ENCODE measurements at places on chromosomes 1 and 21.
A peak's percentile ranks its signal among the peaks of the same experiment; 100 is the strongest.

- peaks cover 27% of the 10 kb centered on the region for H3K36me3 ChIP-seq
- no peak overlapping the region for H3K4me3 ChIP-seq
- H3K27ac ChIP-seq = no peak overlapping the region
- H3K4me1 ChIP-seq = no peaks in the 10 kb centered on the region
- H3K27me3 ChIP-seq = no peaks in the 10 kb centered on the region
- DNase-seq = no peak
Measured at GRCh38 chr21:46269466-46269865, 15.9 kb downstream of the MCM3AP start.

DNA sequence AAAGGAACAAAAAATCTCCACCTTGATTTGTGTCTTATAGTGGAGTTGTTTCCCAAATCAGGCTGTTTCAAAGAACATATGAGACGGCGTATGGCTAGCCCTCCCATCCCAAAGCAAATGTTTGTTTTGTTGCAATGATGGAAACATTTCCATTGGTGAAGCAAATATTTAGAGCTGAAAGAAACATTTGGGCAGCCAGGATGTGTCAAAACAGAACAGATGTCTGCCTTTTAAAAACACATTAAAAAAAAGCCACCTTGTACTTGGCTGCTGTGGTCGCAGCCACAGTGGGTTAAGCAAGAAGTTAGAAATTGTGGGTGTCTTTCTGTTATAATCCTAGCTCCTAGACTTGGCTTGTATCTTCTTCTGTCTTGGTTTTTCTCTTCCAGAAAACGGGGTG lies 116.3 kb downstream of the PEX14 start:
- no peak for DNase-seq
- H3K4me3 ChIP-seq = no peak overlapping the region
- no peak overlapping the region for H3K27ac ChIP-seq
- H3K27me3 ChIP-seq = no peaks in the 10 kb centered on the region
- H3K4me1 ChIP-seq = no peaks in the 10 kb centered on the region

GRCh38 chr1:97247196-97247595 lies 525.6 kb downstream of the PTBP2 start:
- no peak overlapping the region for H3K4me3 ChIP-seq
- no peak overlapping the region for H3K27ac ChIP-seq
- H3K36me3 ChIP-seq = no peaks in the 10 kb centered on the region
- DNase-seq = no peak
- H3K4me1 ChIP-seq = no peaks in the 10 kb centered on the region

- H3K4me3 ChIP-seq = no peak overlapping the region
- H3K36me3 ChIP-seq = no peaks in the 10 kb centered on the region
- H3K27me3 ChIP-seq = no peaks in the 10 kb centered on the region
- peaks cover 5% of the 10 kb centered on the region for H3K4me1 ChIP-seq
Measured at GRCh38 chr1:248828845-248829244, 3.1 kb upstream of the SH3BP5L start.

DNA sequence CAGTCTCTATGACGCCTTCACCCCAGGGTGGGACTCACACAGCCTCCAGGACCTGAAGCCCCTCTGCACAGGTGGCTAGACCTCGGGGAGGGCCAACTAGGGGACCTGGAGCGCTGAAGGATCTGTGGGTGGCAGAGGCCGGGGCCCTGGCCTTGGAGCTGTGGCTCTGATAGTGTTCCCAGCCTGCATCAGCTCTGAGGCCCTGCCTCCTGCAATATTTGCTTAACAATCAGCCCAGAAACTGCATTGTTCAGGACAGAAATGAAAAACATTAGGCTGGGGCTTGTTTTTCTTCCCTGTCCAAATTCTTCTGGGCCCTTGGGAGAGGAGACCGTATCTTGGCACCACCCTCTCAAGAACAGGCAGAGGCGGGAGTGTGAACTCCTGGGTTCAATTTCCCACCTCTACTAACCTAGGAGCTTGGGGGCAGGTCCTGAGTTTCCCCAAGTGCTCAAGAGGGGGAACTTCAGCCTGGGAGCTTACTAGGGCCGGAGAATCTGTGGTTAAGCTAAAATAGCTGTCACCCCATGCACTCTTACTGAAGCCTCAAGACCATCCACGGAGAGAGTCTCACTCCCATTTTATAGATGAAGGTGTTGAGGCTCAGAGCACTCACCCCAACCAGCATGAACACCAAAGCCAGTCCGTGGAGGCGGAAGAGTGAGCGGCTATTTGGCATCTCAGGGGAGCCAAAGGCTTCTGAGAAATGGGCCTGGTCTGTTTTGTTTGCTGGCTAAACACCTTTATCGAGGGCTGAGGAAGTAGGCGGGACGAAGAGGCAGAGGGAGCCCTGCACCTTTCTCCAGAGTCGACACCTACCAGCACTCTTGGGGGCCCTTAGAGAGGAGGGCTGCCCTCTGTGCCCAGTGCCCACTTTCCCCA lies 18.8 kb upstream of the CASZ1 start:
- no peak overlapping the region for H3K4me3 ChIP-seq
- peak overlapping the region; percentile 50 for H3K27ac ChIP-seq
- H3K36me3 ChIP-seq = no peaks in the 10 kb centered on the region
- no peaks in the 10 kb centered on the region for H3K27me3 ChIP-seq
- DNase-seq = no peak

GRCh38 chr1:200558866-200559459 lies 61.6 kb downstream of the KIF14 start:
- H3K27me3 ChIP-seq = no peaks in the 10 kb centered on the region
- H3K36me3 ChIP-seq = no peaks in the 10 kb centered on the region
- DNase-seq = no peak
- H3K27ac ChIP-seq = no peak overlapping the region
- no peaks in the 10 kb centered on the region for H3K4me1 ChIP-seq
- no peak overlapping the region for H3K4me3 ChIP-seq

- H3K27me3 ChIP-seq = no peaks in the 10 kb centered on the region
- no peak overlapping the region for H3K27ac ChIP-seq
- H3K4me3 ChIP-seq = no peak overlapping the region
Measured at GRCh38 chr1:209692745-209693504, 11.7 kb upstream of the HSD11B1 start.

DNA sequence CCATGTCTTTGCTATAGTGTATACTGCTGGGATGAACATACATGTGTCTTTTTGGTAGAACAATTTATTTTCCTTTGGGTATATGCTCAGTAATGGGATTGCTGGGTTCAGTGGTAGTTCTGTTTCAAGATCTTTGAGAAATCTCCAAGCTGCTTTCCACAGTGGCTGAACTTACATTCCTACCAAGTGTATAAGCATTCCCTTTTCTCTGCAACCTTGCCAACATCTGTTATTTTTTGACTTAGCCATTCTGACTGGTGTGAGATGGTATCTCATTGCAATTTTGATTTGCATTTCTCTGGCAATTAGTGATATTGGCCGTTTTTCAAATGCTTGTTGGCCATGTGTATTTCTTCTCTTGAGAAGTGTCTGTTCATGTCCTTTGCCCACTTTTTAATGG lies 37.5 kb upstream of the ANGPTL1 start:
- DNase-seq = no peak
- no peaks in the 10 kb centered on the region for H3K36me3 ChIP-seq
- no peaks in the 10 kb centered on the region for H3K27me3 ChIP-seq

DNA sequence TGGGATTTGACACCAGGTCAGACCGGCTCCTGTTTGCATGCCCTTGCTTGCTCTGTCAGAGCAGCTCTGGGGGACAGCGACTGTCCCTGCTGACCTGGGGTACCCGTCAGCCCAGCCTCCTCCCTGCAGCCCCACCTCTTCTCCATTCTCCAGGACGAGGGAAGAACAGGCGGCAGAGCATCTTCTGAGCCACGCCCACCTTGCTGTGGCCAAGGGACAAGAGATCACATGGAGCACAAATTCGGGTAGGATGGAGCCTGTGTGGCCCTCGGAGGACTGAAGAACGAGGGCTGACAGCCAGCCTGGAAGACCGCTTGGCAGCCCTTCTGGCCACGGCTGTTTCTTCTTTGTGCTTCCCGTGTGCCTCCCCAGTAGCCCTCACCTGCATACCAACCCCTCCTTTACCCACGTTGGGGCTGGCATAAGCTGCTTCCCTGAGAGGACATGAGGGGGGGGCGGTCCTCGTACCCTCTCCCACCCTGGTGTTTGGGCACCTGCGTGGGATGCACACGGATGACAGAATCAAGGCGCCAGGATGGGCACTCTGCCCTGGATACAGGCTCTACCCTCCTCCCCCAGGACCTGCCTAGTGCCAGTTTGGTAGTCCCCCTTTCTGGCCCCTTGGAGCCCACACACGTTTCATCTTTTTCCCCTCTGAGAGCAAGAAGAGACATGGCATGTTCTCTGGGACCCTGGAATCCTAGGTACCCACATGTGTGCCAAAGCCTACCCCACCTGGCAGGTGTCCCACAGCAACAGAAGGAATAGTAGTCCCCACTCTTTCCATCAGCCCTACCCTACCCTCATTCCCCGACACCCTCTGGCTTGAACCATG lies 26.9 kb downstream of the CDK18 start:
- H3K27me3 ChIP-seq = no peaks in the 10 kb centered on the region
- no peak overlapping the region for H3K27ac ChIP-seq
- peaks cover 3% of the 10 kb centered on the region for H3K4me1 ChIP-seq
- H3K4me3 ChIP-seq = no peak overlapping the region
- DNase-seq = no peak

DNA sequence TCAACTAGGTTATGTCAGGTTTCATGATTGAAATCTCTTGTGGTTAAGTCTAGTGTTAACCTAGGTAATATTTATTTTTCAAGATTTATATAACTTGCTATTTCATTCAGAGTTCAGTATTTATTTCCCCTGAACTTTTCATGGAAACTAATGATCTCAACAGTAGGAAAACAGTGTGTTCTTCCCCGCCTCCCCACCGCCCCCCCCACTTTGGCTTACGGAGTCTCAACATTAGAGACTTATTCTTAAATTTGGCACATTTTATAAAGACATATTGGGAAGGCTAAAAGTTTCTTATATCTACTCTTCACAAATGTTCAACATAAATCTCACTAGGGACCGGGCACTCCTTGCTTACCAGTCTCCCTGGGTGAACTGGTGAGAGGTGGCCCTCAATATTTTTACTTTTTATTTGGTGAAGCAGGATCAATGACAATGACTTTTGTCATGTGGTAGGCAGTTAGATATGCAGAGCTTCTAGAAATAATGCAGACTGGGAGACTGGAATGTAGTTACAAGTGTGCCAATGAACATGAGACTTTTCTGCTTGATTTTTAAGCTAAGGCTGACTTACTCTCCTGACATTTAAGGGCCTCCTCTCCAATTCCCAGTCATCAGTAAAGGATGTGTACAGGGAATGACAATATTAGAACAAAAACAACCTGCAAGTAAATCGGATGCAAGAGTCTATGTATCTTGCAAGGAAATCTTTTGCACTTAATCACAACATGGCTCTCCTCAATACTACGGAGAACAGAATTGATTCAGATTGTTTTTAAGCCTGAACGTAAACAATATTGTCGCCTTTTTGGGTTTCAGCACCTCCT lies 1.7 kb upstream of the MAN1A2 start:
- peak overlapping the region; percentile 92 for H3K4me3 ChIP-seq
- H3K4me1 ChIP-seq = no peaks in the 10 kb centered on the region
- H3K27me3 ChIP-seq = no peaks in the 10 kb centered on the region
- no peaks in the 10 kb centered on the region for H3K36me3 ChIP-seq
- H3K27ac ChIP-seq = peak overlapping the region; percentile 98
- no peak for DNase-seq
